Dermis microvascular lymphatic vessel endothelial cell (primary cell): ENCODE measurements at places on chromosomes 7 and 10.
A peak's percentile ranks its signal among the peaks of the same experiment; 100 is the strongest.

DNA sequence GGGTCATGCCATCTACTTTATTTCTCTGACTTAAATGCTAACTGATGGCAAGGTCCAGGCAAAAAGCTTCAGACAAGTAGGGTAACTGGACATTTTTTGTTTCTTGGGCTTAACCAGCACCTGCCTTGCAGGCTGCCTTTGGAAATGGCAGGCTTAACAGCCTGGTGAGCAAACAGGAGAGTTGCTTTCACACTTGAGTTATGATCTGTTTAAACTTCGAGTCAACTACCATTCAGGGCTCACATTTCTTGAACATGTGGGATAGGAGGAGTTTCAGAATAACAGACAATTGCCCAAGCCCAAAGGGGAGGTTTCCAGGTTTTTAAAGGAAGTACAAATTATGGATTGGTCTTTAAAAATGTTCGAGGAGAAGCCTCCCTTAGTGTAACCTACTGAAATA lies 724.6 kb upstream of the SORCS1 start:
- DNase-seq = no peak

DNA sequence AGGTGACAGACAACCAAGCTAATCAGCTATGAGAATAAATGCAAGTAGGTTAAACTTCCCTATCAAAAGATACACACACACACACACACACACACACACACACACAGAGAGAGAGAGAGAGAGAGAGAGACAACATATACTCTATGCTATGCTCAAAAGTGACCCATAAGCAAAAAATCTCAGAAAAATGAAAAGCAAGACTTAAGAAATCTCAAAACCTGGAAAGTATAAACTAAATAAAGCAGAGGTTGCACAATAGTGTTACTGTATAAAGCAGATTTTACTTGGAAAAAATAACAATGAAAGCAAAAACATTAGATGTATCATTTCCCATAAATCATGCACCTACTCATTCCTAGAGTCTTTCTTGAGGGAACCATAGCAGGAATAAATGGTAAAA lies 221.5 kb downstream of the INHBA start:
- DNase-seq = no peak

DNA sequence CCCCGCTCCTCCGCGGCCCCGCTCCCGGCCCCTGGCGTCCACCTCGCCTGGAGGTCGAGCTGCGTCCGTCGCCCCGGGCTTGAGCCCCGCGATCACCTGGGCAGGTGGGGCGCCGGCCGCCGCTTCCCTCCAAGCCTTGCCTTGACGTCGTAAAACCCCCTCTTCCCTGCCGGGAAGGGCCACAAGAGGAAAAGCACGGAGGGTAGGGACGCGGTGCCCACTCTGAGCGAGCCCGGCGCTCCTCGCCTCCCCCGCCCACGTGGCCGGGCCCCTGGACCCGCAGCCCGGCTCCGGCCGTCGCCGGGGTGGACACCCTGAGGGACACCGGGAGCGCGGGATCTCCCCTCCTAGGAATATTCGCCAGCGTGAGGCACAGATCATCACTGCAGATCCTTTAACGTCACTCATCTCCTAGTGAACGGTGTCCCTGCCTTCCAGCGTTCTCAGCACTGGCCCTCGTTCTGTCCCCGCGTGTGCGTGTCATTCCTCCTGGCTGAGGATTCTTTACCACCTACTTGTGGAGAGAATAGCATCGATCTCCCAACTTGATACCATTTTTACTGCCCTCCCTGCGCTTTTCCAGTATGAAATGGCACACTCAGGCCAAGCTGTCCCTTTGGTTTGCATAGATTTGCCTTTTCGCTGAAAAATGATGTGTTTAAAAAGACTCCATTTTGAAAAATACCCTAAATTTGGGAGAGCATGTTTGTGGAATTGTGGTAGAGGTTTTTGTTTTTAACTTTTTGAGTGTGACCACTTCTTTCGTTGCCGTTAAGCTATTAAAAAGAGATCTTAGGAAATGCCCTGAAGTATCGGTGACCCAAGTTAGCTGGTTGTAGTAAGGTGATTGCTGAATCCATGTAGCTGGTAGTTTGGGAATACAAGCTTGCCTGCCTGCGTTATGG lies 649 bp downstream of the ACTR3B start:
- peak; percentile 34 for DNase-seq

DNA sequence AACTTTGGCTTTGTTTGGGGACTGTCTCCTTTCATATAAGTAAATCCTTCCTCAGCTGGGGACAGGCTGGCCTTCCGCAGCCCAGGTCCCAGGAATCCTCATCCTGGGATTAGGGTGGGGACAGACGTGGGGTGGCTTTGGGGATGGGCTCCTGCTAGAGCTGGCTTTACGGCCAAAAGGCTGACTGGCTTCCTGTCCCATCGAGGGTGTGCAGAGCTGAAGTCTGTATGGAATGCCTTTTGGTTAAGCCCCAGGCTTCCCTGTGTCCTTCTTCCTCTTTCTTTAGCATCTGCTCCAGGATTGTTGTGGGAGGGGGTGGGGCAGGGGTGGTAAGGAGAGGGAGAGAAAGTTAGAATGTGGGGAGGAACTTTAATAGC lies 59.4 kb upstream of the AQP1 start:
- DNase-seq = no peak

DNA sequence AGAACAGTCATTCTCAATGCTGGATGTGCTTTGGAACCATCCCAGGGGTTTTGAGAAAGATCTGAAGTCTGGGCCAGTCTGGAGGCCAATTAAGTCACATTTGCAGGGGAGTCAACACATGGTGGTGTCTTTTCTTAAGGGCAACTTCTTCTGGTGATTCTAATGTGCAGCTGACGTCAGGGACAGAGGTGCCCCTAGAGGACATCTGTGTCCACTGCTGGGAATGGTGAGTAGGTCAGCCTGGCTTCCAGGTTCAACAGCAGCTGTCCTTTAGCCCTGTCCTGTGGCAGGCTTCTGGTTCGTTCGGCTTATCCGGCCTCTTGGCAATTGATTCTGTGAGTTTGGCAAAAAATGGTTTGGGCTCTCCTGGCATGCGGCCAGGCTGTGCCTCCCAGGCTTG lies 269.7 kb upstream of the HABP2 start:
- no peak for DNase-seq

DNA sequence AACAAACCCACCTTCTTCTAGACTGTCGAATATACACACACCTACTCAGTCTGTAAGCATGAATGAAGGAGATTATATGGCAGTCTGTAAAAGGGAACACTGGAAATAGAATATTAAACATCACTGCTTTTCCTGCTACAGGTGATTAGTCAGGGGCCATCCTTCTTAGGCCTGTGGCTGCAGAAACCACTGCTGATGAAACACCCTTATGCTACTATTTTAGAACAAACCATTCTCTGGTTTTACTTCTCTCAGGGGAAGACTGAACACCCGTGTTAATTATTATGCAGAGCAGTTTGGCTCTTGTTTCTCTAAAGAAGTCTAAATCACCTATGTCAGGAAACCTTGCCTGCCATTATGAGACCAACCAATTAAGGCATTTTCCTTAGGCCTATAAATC lies 351.1 kb upstream of the KLF6 start:
- no peak for DNase-seq
